Aorta (tissue), 5 donors: ENCODE measurements at places on chromosomes 3 and 15.
A peak's percentile ranks its signal among the peaks of the same experiment; 100 is the strongest.

GRCh38 chr3:53657651-53658050, 163.2 kb downstream of the CACNA1D start:
- no peak for DNase-seq

DNA sequence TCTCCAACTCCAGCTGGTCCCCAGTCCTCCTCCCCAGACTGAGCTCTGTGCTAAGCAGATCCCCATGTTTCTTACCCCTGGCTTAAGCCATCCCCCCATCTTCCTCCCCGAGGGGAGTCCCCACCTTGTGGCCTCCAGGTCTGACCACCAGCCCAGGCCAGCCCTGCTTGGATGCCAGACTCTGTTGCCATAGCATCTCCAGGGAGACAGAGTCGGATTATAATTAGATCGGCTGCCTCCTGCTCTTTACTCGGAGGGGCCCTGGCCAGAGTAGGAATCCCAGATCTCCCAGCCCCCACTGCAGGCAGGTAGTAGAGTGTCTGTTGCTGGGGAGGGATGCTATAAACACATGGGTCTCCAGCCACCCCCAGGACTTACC, 2.4 kb downstream of the KLHDC8B start:
- DNase-seq = no peak

GRCh38 chr3:9099702-9100512, 136.6 kb upstream of the RAD18 start:
- DNase-seq = no peak

DNA sequence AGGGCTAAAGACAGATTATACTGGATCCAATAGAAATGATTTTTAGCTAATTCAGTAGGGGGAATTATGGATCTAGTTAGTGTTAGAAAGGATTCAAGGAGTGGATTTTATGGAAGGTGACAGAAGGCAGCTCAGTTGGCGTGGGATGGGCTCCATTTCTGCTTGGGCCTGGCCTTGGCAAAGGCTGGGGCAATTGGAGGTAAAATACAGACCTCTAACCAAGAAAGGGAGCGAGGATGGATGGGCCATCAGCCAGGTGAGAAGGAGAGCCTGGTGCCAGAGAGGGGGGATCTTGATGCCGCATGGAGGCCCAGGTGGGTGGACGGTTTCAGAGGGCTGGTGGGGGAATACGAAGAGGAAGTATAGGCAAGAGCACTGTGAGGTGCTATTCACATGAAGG, 40.7 kb upstream of the TRA2B start:
- no peak for DNase-seq

DNA sequence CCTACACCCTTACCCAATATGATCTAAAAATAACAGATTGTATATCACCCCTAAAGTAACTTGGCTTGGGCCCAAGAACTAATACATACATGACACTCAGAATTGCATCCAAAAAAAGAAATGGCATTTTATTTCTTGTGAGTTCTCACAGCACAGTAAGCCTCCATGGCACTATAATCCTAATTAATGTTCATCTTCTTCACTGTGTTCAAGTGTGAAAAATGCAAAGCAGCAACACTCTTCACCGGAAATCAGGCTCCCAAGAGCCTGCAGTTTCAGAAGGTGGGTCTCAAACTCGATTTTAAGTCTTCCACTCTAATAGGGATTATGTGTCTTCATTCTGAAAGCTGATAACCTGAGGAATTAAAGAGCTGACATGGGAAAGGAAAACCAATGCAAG, 142.8 kb upstream of the TSC22D2 start:
- DNase-seq = no peak

GRCh38 chr3:64360280-64360679, 135.0 kb upstream of the PRICKLE2 start:
- DNase-seq = no peak

- DNase-seq = peak; percentile 62
Observed at GRCh38 chr3:126552688-126553283, 5.9 kb downstream of the C3orf22 start.

- DNase-seq = no peak
Observed at GRCh38 chr3:12005951-12006625, 1.9 kb downstream of the SYN2 start.

DNA sequence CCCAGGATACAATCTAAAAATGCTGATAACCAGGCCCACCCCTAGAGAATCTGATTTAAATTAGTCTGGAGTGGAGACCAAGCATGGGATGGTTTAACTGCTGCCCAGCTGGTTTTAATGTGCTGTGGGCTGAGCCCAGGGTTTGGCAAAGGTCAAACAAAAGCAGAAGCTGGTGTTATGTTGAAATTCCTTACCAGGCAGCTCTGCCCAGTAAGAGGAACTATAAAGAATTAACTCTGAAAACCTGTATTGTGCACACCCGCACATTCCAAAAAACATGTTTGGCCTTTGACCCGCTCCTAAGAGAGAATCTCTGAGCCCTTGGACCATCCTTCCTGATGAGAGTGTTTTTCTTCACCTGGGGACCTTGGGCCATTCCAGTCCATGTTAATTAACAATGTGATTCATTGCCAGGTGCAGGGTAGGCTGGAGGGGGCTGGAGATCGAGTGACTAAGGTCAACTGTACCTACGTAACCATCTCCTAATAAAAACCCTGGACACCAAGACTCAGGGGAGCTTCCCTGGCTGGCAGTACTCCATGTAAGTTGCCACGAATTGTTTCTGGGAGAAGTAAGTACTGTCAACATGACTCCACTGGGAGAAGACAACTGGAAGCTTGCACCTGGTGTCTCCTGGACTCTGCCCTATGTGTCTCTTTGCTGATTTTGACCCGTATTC, 10.9 kb downstream of the CCDC13 start:
- DNase-seq = no peak

DNA sequence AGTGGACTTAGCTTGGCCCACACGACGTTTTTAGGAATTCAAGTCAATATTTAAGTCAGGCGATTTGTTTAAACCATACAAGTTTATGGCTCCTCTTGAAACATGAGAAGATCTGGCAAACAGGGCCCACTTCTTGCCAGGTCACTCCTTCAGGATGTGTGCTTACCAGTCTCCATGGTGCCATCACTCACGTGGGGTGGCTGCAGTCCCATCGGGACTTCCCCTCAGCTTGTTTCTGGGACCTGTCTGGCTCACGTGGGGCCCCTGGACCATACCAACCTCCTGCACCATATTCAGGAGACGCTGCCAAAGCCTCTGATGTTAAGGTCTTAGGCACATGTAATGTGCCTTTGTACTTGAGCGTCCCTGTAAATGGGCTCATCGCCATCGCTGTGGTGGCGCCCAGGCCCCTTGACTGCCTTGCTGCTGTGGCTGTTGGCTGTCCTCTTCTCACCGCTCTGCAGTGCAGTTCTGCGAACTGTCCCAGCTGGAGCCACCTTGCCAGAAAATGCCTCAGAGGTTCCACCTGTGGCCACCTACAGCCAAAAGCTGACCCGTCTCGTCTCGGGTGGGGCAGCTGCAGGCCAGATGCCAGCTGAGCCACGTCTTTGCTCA, 8.9 kb downstream of the MCM2 start:
- peak; percentile 57 for DNase-seq

DNA sequence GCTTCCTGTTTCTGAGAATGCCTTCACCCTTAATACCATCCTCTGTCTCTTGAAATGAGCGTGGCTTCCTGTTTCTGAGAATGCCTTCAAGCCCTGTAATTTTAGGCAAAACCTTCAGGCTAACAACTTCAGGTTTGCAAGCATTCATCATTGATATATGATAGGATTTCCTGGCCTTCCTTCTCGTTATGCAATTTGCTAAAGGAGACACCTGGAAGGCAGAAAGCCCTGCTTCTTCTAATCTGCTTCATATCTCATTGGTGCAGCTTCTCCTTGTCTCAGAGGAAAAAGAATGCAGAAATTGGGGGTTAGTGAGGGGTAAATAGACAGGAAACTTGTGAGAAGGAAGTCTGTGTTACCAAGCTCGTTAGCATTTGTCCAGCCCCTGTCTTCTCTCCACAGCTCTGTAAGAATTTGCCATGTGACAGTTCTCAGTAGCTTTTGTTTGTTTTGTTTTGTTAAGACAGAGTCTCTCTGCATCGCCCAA, 7.3 kb downstream of the ARL6IP5 start:
- DNase-seq = no peak

DNA sequence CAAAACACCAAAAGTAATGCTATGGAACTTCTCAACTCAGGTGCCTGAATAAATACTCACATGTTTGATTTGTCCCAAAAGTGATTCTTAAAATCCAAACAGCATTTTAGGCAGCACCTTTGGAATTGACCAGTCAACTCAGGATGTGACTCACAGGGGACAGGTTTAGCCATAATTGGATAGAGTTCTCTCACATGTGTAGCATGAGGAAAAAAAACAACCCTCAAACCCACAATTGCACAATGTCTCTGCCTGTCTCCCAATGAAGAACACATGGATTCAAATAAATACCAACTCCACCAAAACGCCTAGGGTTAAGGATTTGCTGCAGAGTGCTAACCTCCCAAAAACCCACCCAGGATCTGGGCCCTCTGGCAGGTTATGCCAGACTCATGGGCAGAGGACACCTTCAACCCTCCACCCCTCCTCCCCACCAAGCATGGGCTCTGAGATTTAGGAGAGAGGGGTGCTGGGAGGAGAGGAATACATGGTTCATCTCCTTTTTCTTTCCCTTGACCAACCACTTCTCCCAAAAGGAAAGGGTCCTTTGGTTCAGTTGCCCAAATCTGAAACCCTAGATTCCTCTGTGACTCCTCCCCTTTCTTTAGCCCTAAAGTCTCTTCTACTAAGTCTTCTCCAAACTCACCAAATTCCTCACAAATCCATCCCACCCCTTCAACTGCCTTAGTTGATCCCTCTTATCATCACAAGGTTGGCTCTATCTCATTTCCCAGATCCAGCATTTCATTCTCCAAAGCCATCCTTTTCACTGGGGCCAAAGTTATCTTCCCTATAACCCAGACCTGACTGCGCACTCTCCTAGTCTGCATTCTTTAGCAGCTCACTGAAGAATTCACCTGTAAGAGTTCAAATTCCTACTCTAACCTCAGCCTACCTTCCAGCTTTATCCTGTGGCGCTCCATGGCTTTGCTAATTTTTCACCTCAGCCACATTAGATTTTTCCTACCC, 7.7 kb downstream of the RYK start:
- no peak for DNase-seq

- DNase-seq = no peak
Observed at GRCh38 chr3:108393128-108393900, 97.0 kb downstream of the HHLA2 start.

DNA sequence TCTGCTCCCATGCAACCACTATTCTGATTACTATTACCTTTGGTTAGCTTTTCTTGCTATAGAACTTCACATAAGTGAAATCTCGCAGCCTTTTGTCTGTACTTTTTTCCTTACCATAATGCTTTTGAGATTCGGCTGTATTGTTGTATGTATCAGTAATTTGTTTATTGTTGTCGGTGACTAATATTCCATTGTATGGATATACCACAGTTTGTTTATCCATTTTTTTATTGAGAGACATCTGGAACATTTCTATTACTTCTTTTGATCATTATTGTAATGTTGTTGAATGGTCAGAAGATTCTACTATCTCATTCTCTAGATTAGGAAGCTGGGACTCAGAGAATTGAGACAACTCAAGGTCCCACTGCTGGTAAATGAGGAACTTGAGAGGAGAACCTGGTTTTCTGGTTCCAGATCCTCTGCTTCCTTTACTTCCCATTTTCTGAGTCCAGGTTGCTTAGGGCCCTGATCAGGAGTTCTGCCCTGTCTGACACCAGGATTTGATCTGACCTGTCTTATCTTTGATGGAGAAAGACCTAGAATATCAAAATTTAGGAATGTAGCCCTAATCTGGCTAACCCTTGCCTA, 18.2 kb upstream of the SPTSSB start:
- DNase-seq = no peak

DNA sequence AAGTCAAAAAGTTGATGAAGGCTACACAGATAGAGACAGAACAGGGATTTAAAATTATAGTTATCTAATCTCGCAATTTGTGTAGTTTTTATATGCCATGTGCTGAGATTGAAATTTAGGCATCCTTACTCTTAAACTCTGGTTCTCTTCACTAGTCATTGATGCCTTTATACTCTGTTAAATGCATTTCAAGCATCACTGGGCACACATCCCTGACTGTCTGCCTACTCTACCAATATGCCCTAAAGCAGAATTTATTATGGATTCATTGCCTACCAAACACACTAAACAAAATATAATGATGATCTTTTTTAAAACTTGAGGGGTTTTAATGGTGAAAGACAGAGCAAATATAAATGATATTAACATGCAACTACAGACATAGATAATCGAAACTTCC, 10.3 kb upstream of the ALCAM start:
- no peak for DNase-seq

- DNase-seq = peak; percentile 91
Observed at GRCh38 chr3:188153437-188154013, 432 bp upstream of the LPP start.

DNA sequence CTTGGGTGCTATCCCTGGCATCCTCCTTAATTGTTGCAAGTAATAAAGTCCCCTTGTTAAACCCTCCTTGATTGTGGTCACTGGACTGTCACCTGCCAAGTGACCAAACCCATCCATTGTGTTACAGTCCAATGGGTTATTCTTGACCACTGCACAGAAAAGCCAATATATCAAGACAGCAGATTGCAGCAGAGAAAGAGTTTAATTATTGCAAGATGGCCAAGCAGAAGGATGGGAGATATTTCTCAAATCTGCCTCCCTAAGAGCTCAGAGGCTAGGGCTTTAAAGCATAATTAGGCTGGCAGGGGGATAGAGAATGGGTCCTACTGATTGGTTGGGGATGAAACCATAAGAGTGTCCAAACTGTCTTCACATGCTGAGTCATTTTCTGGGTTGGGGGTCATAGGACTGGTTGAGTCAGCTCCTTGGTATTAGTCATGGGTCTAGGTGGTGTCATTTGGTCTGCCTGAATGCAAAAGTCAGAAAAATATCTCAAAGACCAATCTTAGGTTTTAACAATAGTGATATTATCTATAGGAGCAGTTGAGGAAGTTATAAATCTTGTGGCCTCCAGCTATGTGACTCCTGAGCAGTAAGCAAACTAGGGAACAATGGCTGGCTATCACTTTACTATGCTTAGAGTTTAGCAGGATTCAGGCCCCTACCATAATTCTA, 19.1 kb upstream of the XYLB start:
- DNase-seq = no peak

- DNase-seq = peak; percentile 70
Observed at GRCh38 chr15:101455291-101456025, 34.0 kb downstream of the PCSK6 start.

GRCh38 chr3:119652306-119653033, 7.9 kb downstream of the POPDC2 start:
- DNase-seq = no peak

GRCh38 chr3:155805204-155805801, 775 bp downstream of the C3orf33 start:
- peak; percentile 79 for DNase-seq

DNA sequence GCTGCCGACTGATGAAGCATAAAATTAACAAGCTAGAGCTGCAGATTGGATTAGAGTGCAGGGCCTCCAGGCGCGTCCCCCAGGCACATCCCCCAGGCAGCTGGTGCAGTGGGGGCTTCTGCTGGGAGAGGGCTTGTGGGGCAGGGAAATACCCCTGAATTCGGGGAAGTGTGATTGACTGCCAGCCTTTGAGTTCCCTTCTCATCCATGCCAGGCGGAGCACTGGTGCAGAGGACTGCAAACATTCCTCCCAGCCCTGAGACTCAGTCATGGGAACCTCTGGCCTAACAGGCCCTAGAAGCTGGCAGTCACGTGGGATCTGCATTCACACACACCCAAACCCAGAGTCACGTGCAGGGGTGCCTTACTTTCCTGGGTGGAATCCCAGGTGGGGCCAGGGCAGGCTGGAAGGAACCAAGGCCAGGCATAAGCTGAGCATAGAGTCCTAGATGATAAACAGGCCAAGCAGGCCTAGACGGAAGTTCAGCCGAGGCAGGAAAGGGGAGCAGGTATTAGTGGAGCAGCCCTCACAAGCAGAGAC, 46.2 kb upstream of the SEC22A start:
- no peak for DNase-seq

GRCh38 chr3:48187579-48188265, 495 bp downstream of the CDC25A start:
- DNase-seq = peak; percentile 86
